Endodermal cell (in vitro differentiated cells): ENCODE measurements at places on chromosomes 2 and 18. TPM values are rescaled to one million over a fixed set of nuclear protein-coding genes. Genes with fewer than 3 reads are reported as not detected.

VWC2L gene
- not detected in 2 replicates for total RNA-seq

EFR3B gene
- total RNA-seq = 8.0 and 11.0 TPM in 2 replicates

DNA sequence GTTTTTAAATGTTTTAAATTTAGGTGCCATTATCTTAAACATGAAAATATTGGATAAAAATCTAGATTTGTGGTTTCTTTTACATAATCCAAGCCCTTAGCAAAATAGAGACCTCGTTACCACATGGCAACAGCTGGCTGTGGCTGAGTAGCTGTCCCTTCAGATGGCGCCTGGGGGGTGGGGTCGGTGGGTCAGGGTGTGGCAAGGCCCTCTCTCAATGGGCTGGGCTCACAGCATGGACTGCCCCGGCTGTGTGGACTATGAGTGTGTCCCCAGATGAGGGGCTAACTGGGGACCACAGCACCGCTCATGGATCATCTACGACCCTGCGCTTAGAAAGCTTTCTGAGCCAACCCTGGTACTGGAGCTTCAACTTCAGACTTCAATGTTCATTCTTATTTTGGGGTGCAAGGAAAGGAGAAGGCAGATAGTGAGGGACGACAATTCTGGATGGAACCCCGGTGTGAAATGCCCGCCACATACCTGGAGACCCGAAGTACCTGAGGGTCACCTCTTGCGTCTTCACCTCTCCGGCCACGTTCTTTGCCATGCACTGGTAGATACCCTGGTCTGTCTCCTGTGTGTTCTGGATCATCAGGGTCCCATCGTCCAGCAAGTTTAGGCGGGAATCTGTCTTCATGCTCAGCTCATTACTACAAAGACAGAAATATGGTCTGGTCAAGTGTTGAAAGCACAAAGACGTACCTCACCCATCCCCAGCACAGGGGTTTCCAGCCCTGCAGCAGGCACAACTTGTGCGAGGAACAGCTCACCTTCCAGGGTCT lies 71.0 kb downstream of the PXDN start:
- no peaks in the 10 kb centered on the region for H3K27me3 ChIP-seq
- H3K4me3 ChIP-seq = no peak overlapping the region
- H3K36me3 ChIP-seq = peaks cover 76% of the 10 kb centered on the region
- no peak overlapping the region for H3K27ac ChIP-seq

GRCh38 chr18:79516441-79516931 lies 120.8 kb downstream of the NFATC1 start:
- DNase-seq = peak; percentile 33
- H3K27ac ChIP-seq = no peak overlapping the region
- no peaks in the 10 kb centered on the region for H3K4me1 ChIP-seq
- H3K27me3 ChIP-seq = no peaks in the 10 kb centered on the region
- no peak overlapping the region for H3K4me3 ChIP-seq

PARD6G gene
- 12.1 and 15.4 TPM in 2 replicates for total RNA-seq

GRCh38 chr2:16103614-16104314 lies 163.4 kb downstream of the MYCN start:
- H3K4me1 ChIP-seq = peaks cover 22% of the 10 kb centered on the region
- H3K36me3 ChIP-seq = no peaks in the 10 kb centered on the region
- peak overlapping the region; percentile 4 for H3K27ac ChIP-seq
- DNase-seq = peak; percentile 68
- no peak overlapping the region for H3K4me3 ChIP-seq
- no peaks in the 10 kb centered on the region for H3K27me3 ChIP-seq

DNA sequence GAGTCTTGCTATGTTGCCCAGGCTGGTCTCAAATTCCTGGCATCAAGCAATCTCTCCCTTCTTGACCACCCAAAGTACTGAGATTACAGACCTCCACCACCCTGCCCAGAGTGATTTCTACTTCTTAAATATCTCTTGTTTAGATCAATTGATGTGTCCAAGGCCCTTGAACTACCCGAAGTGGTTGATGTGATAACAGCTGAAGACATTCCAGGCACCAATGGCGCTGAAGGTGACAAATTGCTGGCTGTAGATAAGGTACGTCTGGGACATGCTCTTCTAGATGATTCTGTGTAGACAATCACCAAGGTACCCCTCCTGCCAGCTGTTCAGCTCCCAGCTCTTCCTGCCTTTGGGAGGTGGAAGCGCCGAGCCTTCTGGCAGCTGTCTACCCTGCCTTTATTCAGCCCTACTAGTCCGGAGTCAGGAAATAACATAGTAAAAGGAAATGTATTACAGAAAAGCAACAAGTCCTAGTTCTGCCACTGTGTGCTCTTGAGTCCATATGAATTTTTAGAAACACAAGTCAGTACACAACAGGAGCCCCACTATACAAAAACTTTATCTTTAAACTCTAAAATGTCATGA lies 61.3 kb upstream of the BZW1 start:
- peaks cover 6% of the 10 kb centered on the region for H3K4me1 ChIP-seq
- no peak overlapping the region for H3K27ac ChIP-seq
- no peaks in the 10 kb centered on the region for H3K36me3 ChIP-seq
- no peaks in the 10 kb centered on the region for H3K27me3 ChIP-seq
- no peak overlapping the region for H3K4me3 ChIP-seq

GRCh38 chr2:230700447-230700846 lies 12.2 kb upstream of the CAB39 start:
- H3K4me1 ChIP-seq = no peaks in the 10 kb centered on the region
- H3K4me3 ChIP-seq = no peak overlapping the region
- H3K36me3 ChIP-seq = no peaks in the 10 kb centered on the region
- H3K27ac ChIP-seq = no peak overlapping the region

LONRF2 gene
- total RNA-seq = 0.23 to 0.84 TPM (median 0.71 TPM) in 3 replicates

GRCh38 chr2:185360776-185361175 lies 377.8 kb upstream of the FSIP2 start:
- no peaks in the 10 kb centered on the region for H3K4me1 ChIP-seq
- no peaks in the 10 kb centered on the region for H3K36me3 ChIP-seq
- no peak overlapping the region for H3K27ac ChIP-seq
- no peak overlapping the region for H3K4me3 ChIP-seq
- DNase-seq = no peak
- no peaks in the 10 kb centered on the region for H3K27me3 ChIP-seq

DNA sequence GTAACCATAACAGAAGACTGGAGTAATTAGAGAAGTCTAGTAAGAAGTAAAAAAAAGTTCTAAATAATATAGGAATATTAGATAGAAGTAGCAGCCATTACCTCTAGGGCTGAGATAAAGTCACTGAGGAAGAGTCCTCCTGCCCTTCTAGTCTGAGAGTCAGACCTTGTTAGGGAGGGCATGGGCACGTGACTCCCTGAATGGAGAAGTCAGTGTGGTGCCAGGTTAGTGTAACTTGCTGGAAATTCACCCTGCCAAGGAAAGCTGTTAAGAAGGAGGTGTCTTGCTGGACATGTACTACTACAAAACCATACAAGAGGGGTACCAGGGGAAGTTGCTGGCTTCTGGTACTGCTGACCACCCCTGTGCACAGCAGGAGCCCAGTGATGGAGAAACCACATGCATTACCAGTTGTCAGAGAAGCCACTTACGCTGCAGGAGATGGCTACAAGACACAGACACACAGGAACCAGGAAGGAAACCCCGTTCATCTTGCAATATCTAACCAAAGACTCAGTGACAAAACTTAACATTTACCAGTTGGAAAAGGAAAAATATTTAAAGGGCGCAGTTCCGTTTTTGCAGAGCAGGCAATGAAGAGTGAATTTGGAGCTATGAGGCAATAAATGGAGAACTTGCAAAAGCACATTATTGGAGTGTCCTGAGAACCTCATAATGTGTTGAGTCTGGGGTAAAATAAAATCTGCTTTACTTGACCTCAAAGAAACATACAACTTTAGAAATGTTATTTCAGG lies 77.2 kb upstream of the TLK1 start:
- no peak overlapping the region for H3K27ac ChIP-seq
- H3K27me3 ChIP-seq = no peaks in the 10 kb centered on the region

DNA sequence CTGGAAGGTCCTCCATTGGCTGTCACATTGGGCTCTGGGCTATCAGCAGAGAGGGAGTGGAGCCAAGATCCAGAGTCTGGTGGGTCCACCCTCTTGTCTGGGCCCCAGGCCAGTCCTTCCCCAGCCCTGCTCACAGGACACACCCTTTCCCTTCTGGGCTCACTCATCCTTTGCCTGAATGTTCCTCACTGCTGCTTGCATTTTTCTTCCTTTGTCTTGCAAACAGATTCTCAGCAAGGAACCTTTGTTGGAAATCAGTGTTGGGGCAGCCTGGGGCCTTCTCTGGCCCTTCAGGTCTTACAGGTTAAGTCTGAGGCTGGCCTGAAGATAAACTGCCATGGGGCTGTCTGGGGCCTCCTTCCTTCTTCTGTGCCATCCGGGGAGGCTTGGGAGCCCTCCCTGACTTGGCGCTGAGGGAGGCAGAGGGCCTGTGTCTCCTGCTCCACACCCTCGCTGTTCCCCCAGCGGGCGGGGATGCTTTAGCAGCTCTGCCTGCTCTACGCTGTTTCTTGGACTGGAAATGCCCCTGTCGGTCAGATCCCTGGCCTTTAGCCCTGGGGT lies 11.5 kb upstream of the CELF4 start:
- no peaks in the 10 kb centered on the region for H3K36me3 ChIP-seq
- H3K4me1 ChIP-seq = peaks cover 1% of the 10 kb centered on the region
- no peak overlapping the region for H3K4me3 ChIP-seq
- no peak overlapping the region for H3K27ac ChIP-seq
- H3K27me3 ChIP-seq = peaks cover 6% of the 10 kb centered on the region
- DNase-seq = peak; percentile 92

- no peak for DNase-seq
- H3K4me1 ChIP-seq = peaks cover 3% of the 10 kb centered on the region
- H3K36me3 ChIP-seq = peaks cover 8% of the 10 kb centered on the region
Observed at GRCh38 chr2:207830778-207831438, 61.2 kb upstream of the FZD5 start.

MOGAT1 gene
- not detected in 2 replicates for total RNA-seq

GRCh38 chr2:15133461-15133860 lies 427.7 kb downstream of the NBAS start:
- DNase-seq = no peak
- H3K36me3 ChIP-seq = no peaks in the 10 kb centered on the region
- no peaks in the 10 kb centered on the region for H3K4me1 ChIP-seq
- H3K27ac ChIP-seq = no peak overlapping the region

MPP4 gene
- not detected in 3 replicates for total RNA-seq

IL1B gene
- not detected in 2 replicates for total RNA-seq

DNA sequence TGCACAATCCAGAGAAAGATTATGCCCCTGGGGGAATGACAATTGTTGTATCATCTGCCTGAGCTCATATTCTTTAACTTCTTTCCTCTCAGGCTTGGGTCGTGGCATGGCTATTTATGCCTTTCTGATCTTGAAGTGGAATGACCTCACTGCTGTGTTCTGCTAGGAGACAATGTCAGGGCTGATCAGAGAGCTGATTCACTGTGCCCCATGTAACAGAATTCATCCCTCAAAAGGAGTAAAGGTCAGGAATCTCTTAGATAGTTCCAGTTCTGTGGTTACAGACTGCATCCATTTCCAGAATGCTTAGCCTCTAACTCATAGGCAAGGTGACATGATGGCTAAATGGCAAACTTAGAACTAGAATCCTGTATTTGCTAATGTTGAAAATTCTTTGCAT lies 511.7 kb upstream of the CNTNAP5 start:
- no peak for DNase-seq
- H3K4me3 ChIP-seq = no peak overlapping the region
- H3K27ac ChIP-seq = no peak overlapping the region
- H3K27me3 ChIP-seq = no peaks in the 10 kb centered on the region

GRCh38 chr2:102301867-102302362 lies 9.4 kb upstream of the IL1RL1 start:
- no peak overlapping the region for H3K4me3 ChIP-seq
- no peaks in the 10 kb centered on the region for H3K36me3 ChIP-seq
- H3K27ac ChIP-seq = no peak overlapping the region
- peak; percentile 80 for DNase-seq
- H3K27me3 ChIP-seq = no peaks in the 10 kb centered on the region
- H3K4me1 ChIP-seq = no peaks in the 10 kb centered on the region

IL1R1 gene
- 3.0 and 3.8 TPM in 2 replicates for total RNA-seq

- no peaks in the 10 kb centered on the region for H3K27me3 ChIP-seq
- H3K4me1 ChIP-seq = no peaks in the 10 kb centered on the region
- H3K27ac ChIP-seq = no peak overlapping the region
- no peaks in the 10 kb centered on the region for H3K36me3 ChIP-seq
- H3K4me3 ChIP-seq = no peak overlapping the region
- DNase-seq = no peak
Observed at GRCh38 chr2:154433010-154433409, 265.5 kb upstream of the KCNJ3 start.

CHRND gene
- not detected in 3 replicates for total RNA-seq

DNA sequence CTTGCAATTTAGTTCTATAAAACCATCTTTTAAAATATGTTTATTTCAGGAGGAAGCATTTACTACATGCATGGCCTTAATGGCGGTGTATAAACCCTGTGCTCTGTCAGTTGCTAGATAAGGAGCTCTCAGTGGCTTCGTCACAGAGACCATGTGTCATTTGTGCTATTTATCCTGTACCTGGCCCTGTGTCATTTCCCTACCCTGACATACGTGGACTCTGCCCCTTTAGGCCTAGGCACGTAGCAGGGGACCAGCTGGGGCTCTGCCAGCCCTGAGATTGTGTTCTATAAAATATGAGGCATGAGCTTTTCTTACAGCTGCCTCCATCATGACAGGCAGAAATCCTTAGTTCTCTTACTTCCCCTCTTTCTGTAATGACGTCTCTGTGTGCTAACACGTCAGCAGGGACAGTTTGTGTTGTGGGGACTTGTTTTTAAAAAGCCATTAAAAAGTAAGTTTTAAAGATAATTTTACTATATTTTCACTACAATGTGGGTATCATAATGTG lies 88.0 kb downstream of the ITGB1BP1 start:
- no peaks in the 10 kb centered on the region for H3K27me3 ChIP-seq
- peaks cover 12% of the 10 kb centered on the region for H3K4me1 ChIP-seq
- H3K4me3 ChIP-seq = no peak overlapping the region
- peaks cover 5% of the 10 kb centered on the region for H3K36me3 ChIP-seq
- DNase-seq = no peak
- H3K27ac ChIP-seq = no peak overlapping the region

GRCh38 chr2:113756355-113757137 lies at the start of gene SLC35F5:
Gene SLC35F5 (minus strand): TSS chr2:113756642. CDS start chr2:113756409, 233 bp downstream.
- H3K4me1 ChIP-seq = no peaks in the 10 kb centered on the region
- H3K27me3 ChIP-seq = no peaks in the 10 kb centered on the region
- H3K4me3 ChIP-seq = peak within 1 kb of the TSS; percentile 98
- peak; percentile 97 for DNase-seq
- peak within 1 kb of the TSS; percentile 63 for H3K27ac ChIP-seq
- H3K36me3 ChIP-seq = peaks cover 17% of the 10 kb centered on the region

GRCh38 chr2:207253666-207254345 lies 88.1 kb upstream of the KLF7 start:
- H3K4me3 ChIP-seq = no peak overlapping the region
- no peaks in the 10 kb centered on the region for H3K36me3 ChIP-seq
- H3K27ac ChIP-seq = no peak overlapping the region
- H3K27me3 ChIP-seq = no peaks in the 10 kb centered on the region
- DNase-seq = no peak

SERPINB5 gene
- 3.3 and 4.2 TPM in 2 replicates for total RNA-seq

GRCh38 chr2:2890901-2891300 lies 486.7 kb downstream of the EIPR1 start:
- DNase-seq = peak; percentile 26
- no peak overlapping the region for H3K27ac ChIP-seq
- no peaks in the 10 kb centered on the region for H3K4me1 ChIP-seq
- H3K36me3 ChIP-seq = no peaks in the 10 kb centered on the region
